ENCODE measurements at places on chromosomes 7 and 10. TPM values are rescaled to one million over a fixed set of nuclear protein-coding genes. Genes with fewer than 3 reads are reported as not detected.

GRCh38 chr10:98400482-98400881 lies 14.5 kb downstream of the PYROXD2 start:
- peak; percentile 30 for ATAC-seq

- no peak for ATAC-seq
Measured at GRCh38 chr10:118745056-118745455, 9.7 kb downstream of the CACUL1 start.

GRCh38 chr10:22133749-22134624 lies 83.8 kb downstream of the EBLN1 start:
- ATAC-seq: no peak

GRCh38 chr10:101267290-101267680 lies 38.0 kb upstream of the LBX1 start:
- no peak for ATAC-seq

Gene ADAMTS14
- total RNA-seq: 0.06 TPM

Gene CCL24
- not detected for total RNA-seq

Gene RBM17
- total RNA-seq: 157 TPM

Gene PCDH15
- not detected for total RNA-seq

Gene OR2A42
- total RNA-seq: not detected
